Brain (organoid and tissue), 16 donors: ENCODE measurements at places on chromosomes 4 and X.

- DNase-seq, result no peak
These were observed 110.6 kb downstream of the MGST2 start for GRCh38 chr4:139776235-139776634.

DNA sequence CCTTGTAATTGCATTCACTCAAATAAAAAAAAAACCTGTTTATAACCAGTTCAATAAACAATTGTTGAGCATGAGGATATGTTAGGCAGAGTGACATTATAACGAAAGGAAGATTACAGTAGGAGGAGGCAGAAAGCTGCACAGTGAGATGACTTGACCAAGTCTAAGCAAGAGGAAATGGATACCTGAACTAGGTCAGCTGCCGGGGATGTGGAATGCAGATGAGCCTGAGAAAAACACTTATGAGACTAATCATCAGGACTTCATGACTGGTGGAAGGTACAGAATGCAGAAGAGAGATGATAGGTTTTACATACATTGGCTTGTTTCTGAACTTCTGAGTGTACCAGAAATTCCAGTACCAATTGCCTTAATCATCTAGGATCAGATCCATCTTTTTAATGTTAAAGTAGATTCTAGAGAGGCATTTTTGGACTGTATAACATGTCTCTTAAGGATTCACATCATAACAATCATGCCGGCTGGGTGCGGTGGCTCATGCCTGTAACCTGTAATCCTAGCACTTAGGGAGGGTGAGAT, 208.1 kb upstream of the PPP3CA start:
- no peak for DNase-seq

GRCh38 chrX:12693754-12694153, 97.5 kb upstream of the PRPS2 start:
- DNase-seq, result no peak

GRCh38 chrX:153510383-153510782, 7.1 kb upstream of the ATP2B3 start:
- no peak for DNase-seq

- no peak for DNase-seq
These were observed 19.9 kb downstream of the SH3BP2 start for GRCh38 chr4:2812612-2813354.

GRCh38 chr4:74527049-74527448, 82.1 kb downstream of the AREG start:
- DNase-seq, result no peak

GRCh38 chrX:151694121-151694520, 1.1 kb upstream of the PRRG3 start:
- DNase-seq, result no peak

GRCh38 chr4:74254386-74254785, 53.9 kb upstream of the EPGN start:
- no peak for DNase-seq

DNA sequence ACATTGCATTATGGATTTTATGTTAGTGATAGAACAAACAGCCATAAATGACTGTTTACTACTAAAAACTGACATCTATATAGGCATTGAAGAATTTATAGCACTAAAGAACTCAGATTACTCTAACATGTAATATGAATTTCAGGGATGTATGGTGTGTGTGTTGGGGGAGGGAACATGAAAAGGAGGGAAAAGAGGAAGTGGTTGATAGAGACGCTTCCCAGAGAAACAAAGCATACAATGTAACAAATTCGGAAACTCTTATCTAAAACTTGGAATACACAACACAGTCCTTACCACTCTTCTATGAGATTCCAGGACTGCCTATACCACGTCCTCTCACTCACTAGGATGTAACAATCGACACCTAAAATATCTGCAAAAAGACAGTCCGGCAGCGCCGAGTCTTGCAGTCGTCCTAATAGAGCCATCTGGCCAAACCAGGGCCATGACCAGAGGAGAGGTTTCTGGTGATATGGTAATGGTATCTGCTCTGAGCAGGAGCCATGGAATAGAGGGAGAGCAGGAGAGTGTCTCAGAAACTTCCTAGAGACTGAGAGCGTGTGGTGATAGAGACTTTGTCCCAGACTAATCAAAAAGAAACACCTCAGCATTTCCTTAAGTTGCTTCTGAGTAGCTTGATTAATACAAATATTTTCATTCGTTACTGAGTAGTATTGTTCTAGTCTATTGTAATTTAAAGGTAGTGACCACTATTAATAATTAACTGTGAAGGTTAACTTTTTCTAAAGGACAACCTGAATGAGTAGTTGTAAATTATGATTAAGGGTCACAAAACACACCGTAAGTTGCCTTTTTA, 251.9 kb upstream of the ETNPPL start:
- no peak for DNase-seq

DNA sequence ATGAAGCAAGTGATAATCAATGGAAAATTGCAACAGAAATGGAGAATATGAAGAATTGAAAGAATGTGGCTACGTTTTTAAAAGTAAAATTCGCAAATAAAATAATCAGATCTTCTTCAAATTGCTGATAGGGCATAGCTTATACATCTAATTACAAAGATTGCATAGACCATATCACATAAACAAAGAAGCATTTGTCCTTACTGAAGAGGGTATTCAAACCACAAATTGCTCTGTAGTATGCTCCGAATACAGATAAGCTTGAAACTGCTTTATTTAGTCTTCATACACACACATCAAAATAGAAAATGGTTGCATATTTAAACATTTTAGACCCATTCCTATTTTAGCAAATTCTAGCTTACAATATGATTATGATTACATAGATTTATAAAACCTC, 206.7 kb upstream of the SLIT2 start:
- DNase-seq, result peak; percentile 21

DNA sequence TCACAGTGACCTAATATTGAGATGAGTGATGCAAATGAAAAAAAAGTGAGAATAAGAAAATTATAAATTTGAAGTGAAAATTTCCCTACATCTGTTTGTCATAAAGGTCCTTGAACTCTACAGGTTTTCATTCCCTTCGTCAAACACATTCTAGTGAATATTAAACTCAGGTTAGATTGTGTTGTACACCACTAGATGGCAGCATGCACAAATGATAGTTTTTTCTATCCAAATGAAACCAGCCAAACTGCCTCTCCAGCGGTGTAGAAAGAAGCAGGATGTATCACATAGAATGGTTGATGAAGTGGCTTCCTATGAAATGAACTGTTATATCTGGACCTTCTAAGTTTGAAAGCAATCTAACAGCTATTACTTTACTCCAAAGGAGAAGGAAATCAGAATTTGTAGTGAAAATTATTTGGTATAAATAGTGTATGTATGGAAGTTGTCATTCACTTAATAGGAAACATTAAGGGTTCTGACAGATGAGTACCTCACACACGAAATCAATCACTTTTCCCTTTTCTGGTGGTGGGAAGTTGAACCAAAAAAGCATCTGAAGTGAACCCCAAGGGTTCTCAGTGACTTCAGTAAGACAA, 382.7 kb downstream of the UNC5C start:
- peak; percentile 86 for DNase-seq

- DNase-seq, result peak; percentile 21
These were observed 3.8 kb downstream of the PHOX2B start for GRCh38 chr4:41744572-41745291.
